ENCODE measurements at places on chromosomes 4 and X. TPM values are rescaled to one million over a fixed set of nuclear protein-coding genes. Genes with fewer than 3 reads are reported as not detected.

DNA sequence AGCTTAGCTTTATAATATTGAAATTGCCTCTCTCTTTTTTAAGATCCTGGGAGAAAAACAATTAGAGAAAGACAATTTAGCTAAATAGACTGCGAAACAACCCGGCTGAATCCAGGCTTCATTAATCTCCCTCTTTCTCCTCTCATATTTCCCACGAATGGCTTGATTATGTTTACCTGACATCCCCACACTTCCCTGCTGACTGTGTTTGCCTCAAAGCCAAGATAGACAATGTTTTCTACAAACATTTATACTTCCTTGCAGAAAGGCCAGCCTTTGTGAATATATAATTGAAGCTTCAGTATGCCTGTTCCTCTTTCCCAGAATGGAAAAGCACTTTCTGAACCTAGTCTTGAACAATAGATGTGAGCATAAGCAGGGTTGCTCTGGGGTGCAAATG lies 566.8 kb downstream of the PDHA2 start:
- no peak for DNase-seq

DNA sequence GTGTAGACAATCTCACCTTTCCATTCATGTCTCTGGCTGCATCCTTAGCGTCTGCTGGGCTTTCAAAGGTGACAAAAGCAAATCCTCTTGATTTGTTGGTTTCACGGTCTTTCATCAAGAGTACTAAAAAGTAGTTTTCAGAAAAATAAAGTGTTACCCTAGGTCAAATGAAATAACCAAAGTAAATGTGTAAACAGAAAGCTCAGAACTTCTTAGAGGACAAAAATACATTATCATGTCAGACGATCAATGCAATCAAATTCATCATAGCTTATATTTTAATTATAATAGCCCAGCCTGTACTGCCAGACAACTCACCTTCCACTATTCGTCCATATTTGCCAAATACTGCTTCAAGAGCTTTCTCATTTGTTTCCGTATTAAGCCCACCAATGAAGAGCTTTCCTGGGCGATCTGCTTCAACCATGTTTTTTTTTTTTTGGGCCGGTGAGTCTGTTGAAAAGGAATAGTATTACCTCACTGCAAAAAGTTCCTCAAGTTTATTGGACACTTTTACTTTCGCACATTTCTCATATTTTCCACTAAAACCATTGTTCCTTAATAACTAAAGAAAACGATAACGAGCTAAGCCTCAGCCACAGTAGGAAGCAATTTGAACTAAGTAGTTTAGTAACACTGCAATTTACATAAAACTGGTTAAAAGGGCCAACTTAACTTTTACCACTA lies 1.4 kb downstream of the RBMX start:
- no peak for DNase-seq

DNA sequence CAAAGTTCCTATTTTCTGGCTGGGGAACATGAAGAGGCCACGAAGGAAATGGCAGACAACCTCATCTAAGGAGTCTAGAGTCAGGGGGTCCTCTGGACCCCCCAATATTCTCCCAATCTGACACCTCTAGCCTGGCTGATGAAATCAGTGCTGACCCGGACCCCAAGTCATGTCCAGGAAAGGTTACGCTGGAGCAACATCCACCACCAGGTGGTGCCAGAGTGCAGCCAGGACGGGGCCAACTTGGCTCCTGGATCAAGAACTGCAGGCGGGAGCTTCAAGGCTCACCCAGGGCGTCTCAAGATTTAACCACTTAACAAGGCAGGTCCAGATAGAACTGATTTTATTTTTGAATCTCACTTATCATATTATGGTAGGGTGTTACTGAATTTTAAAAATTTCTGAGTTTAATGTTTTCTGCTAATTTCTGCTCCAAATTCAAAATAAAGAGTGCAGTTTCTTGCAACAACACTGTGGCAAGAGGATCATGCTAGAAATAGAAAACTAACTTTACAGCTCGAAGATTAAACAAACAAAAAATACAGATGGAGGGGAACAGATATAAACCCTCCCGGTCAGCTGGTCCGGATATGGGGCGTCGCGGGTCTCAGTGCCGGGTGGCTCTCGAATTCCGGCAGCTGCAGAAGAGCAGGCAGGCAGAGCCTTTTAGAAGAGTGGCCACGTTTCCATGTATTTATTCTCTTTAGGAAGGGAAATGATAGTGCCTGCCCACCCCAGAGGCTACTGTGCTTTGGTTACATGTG lies 135.5 kb downstream of the AFAP1 start:
- DNase-seq: peak; percentile 86

DNA sequence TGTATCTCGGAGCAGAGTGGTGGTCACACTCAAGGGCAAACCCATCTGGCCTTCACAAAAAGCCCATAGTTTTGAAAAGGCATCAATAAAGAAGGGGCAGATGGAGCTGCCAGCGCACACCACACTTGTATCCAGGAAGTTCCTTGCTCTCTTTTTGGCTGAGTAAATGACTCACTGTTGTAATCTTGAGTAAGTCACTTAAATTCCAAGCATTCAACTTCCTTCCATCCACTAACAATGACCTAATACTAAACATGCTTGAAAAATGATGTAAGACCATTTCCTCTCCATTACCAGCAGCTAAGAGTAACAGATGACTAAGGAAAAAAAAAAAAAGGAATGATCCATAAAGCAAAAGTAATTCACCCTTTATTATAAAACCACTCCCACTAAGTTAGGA lies 32.4 kb upstream of the MYOZ2 start:
- no peak for DNase-seq

- DNase-seq: no peak
Measured at GRCh38 chr4:14155803-14156202, 528.3 kb upstream of the BOD1L1 start.

- no peak for DNase-seq
Measured at GRCh38 chr4:3286335-3287175, 6.3 kb upstream of the RGS12 start.

DNA sequence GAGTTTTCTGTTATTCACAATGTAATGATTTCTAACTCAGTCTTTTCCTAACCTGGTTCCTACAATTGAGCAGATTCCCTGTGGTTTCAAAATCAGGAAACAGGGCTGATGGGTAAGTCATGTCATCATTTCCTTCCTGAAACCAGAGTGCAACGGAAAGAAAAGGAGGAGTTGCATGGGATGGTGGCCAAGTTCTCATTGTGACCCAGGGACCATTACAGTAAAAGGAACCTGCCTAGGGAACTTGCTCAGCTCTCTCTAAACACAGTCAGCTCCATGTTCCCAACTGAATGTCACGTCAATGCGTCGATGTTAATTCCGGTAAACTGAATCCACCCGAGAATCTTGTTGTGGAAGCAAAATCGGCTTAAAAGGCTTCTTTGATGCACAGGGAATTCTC lies 51.2 kb downstream of the LGI2 start:
- peak; percentile 34 for DNase-seq

- peak; percentile 44 for DNase-seq
Measured at GRCh38 chr4:121370729-121371325, 10.0 kb downstream of the QRFPR start.

DNA sequence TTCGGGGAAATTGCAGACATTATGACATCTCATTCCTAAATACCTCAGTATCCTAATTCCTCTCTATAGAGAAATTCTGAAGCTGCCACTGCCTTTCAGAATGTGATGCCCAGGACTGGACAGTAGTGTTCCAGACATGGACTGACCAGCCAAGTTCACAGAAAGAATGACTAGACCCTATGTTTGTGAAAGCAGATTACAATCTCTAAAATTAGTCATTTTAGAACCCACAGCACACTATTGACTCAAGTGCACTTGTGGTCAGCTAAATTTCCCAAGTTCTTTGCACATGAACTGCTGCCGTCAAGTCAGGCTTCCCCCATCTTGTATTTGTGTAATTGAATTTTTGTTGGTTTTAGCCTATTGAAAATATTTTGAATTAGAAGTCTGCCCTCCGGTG lies 81.0 kb upstream of the ESX1 start:
- no peak for DNase-seq

DNA sequence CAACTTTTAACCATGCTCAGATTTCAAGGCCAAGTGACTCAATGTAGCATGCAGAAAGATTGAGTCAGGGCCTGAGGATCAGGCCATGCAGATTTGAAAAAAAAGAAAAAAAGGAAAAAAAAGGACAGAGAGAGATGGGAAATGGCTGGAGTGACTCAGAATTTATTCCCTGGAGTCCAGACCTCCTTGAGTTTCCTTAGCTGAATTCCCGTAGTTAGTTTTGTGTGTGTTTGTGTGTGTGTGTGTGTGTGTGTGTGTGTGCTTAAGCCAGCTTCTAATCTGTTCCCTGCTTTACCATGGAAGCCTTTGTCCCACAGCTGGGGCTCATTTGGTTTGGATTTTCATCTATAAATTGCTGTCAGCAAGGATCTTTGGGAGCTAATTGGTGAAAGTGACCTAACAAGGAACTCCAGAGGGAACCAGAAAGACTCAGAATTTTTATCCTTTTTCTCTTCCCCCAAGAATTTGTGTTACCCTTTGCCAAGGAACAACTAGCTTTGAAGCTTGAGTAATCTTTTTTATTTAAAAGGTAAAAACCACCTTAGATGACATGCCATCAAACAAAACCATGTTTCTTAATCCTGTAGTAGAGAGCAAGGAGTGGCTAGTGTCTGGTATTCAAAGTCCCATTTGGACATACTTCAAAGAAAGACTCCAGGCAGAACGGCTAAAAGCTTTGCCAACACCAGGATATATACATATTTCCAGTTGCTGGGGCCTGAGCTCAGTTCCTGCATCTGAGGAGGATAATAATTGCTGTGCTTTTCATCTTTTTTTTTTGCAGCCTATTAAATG lies 109.0 kb upstream of the DDIT4L start:
- DNase-seq: no peak

DNA sequence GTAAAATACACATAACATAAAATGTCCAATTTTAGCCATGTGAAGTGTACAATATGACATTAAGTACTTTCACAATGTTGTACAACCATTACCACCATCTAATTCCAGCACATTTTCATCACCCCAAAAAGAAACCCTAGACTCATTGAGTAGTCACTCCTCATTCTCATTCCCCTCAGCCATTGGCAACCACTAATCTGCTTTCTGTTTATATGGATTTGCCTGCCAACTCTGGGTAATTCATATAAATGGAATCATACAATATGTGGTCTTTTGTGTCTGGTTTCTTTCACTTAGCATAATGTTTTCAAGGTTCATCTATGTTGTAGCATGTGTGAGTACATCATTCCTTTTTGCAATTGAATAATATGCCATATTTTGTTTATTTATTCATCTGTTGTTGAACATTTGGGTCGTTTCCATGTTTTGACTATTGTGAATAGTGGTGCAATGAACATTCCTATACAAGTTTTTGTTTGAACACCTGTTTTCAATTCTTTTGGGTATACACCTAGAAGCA lies 43.0 kb downstream of the EIF2S3 start:
- no peak for DNase-seq

DNA sequence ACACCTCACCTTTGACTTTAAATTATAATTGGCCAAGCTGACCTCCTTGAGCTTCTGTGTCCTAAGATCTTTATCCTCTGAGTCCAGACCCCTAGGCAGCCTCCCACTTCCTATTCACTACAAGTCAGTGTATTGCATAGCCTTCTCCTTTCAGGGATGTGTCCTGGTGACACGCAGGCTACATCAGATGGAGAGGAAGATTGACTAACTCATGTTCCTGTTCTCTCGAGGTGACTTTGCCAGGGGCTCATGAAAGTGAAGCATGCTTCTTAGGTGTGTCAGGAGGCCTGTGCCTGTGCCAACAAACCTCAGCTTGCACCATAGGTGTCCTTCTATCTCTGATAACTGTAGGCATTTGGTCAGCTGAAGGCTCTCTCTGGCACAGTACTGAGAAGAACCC lies 195.7 kb upstream of the HS3ST1 start:
- DNase-seq: no peak

- peak; percentile 74 for DNase-seq
Measured at GRCh38 chr4:185865901-185866328, 53.9 kb upstream of the SORBS2 start.

DNA sequence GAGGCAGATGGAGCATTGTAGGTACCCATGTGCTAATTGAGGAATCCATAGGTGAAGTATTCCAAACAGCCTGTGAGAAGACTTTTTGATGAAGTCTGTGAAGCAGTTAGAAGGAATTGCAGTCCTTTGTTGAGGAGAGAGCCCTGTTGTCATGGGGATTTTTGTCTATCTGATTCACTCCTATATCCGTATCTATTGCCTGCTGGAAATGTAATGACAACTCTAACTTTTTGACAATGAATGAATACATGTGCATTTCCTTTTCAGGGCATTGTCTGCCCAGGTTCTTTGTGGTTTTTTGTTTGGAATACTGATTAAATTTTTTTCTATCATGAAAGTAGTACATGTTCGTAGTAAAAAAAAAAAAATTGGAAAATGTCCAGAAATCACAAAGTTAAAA lies 31.1 kb downstream of the STK32B start:
- no peak for DNase-seq

DNA sequence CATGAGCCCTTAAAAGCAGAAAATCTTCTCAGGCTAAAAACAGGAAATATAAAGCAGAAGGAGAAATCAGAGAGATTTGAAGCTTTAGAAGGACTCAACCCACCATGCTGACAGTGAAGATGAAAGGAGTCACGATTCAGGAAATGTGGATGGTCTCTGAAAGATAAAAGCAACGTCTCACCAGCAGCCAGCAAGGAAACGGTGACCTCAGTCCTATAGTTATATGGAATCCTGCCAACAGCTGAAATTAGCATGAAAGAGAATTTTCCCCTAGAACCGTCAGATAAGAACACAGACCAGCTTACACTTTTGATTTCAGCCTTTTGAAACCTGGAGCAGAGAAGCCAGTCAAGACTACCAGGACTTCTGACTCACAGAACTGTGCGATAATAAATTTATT lies 715.7 kb upstream of the HTR2C start:
- no peak for DNase-seq

- no peak for DNase-seq
Measured at GRCh38 chr4:136931781-136932180, 600.5 kb downstream of the PCDH18 start.

GRCh38 chr4:184647266-184648053 lies 1.8 kb downstream of the CASP3 start:
- no peak for DNase-seq

- DNase-seq: peak; percentile 1
Measured at GRCh38 chrX:42247241-42247640, 323.9 kb upstream of the CASK start.

DNA sequence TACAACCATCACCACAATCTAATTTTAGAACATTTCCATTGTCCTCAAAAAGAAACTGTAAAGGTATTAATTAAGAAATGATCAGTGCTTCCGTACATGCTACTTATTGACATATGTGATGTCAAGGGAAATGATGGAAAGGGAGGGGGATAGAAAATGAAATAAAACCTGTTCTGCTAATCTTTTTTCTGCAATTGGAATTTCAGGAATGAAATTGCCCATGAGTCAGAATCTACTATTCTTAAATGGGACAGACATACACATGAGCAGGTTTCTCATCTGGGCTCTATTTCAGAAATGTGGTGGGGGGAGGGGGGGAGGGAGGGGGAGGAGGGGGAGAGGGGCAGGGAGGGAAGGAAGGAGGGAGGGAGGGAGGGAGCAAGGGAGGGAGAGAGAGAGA lies 91.0 kb downstream of the SHROOM4 start:
- DNase-seq: no peak

Gene SPANXN4
- total RNA-seq: not detected

Gene GDI1
- total RNA-seq: 86.2 TPM

Gene UGT2A1
- total RNA-seq: not detected

Gene PPP2R2C
- not detected for total RNA-seq

Gene NAP1L3
- total RNA-seq: 7.9 TPM

Gene HNRNPH2
- 66.8 TPM for total RNA-seq

All from thyroid gland (tissue), 4 donors.